NCI-H1105 treated with DMSO at 0.1 percent for 48 hours (cell line): ENCODE measurements at places on chromosomes 2 and 18.

GRCh38 chr2:25324905-25325592 lies 16.7 kb downstream of the DNMT3A start:
- no peak for DNase-seq

DNA sequence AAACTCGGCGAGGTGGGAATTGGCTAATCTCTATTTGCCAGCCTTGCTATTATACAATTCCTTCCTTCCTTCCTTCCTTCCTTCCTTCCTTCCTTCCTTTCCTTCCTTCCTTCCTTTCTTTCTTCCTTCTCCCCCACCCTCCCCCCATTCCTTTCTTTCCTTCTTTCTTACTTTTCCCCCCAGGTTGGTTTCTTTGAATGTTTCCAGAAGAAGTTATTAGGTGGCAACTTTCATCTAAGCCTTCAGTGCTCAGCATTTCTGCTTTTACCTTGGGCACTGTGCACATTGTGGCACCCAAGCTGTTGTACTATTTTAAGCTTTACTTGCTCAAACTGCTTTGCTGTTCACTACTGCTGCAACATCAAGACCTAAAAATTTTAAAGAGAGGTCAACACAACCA lies 17.2 kb upstream of the CSRNP3 start:
- no peak for DNase-seq

DNA sequence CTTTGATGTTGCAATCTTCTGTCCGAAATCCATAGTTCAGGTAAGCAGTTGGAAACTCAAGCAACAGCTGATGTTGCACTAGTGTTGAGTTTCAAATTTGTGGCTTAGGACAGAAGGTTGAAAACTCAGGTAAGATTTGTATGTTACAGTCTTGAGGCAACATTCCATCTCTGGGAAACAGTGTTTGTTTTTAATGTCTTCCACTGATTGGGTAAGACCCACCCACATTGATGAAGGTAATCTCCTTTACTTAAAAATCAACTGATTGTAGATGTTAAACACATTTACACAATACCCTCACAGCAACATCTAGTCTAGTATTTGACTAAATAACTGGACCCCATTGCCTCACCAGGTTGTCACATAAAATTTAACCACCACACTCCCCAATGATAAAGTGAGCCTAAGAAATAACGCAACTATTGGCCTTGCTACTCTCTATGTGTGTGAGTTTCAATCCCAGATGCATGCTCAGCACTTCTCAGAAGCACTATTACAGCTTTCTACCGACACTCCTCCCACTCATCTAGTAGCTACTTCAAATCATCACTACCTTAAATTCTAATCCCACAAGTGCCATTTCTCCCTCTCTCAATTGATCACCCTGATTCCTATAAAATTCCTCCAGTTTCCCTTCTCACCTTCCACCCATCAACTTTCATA lies 164.0 kb downstream of the MBD2 start:
- DNase-seq, result no peak

DNA sequence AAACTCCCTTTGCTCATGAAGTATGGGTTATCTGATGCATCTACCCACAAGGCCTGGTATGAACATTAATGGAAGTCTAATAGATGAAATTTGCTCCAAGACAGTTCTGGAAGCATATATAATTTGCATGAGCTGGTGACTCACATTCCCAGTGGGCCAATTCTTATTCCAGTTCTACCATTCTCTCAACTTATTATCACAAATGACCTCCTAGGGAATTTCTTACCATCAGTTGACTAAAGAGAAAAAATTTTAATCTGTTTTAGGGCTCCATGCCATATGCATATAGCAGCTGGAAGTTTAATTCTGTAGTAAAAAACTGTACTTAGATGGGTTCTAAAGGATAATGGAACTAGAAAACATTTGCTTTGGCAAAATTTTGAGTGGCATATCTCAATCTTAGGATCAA lies 165.2 kb upstream of the COL3A1 start:
- DNase-seq, result no peak

- no peak for DNase-seq
These were observed 12.2 kb upstream of the ORC2 start for GRCh38 chr2:200975672-200976071.

- no peak for DNase-seq
These were observed 58.4 kb upstream of the ACKR3 start for GRCh38 chr2:236511266-236511665.

DNA sequence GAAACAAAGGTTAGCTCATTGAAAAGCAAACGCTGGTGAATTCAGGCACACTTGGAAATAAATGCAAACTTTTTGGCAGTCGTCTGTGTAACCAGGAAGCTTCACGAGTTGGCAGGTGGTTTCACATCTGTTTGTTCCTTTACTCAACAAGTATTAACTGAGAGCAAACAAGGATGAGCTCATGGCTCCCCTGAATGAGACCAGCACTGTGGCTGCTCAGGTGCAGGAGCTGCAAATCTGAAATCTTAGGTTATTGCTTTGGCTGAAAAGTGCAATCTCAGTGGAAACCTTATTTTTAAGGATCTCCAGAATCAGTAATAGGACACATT lies 46.3 kb downstream of the SH3RF3 start:
- DNase-seq, result no peak

GRCh38 chr2:44939106-44940048 lies 2.1 kb upstream of the SIX3 start:
- DNase-seq, result no peak

DNA sequence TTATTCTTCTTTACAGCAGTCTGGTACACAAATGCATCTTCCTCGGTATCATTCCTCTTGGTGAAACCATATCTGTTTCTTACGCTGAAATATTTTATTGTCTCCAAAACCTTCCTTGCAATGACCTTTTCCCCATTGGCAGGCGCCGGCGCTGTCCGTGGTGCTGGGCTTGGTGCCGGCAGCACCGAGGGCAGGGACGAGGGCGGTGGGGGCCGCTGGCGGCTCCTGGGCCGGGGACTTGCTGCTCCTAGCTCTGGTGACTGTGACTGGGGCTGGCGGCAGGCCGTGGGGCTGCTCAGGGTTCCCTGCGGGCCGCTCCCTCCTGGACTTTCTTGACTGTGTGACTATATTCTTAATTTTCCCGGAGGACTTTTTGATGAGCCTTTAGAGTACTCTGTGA lies 72.5 kb downstream of the GPR39 start:
- DNase-seq, result no peak

GRCh38 chr2:193371200-193371599 lies 1176.5 kb upstream of the TMEFF2 start:
- DNase-seq, result no peak

GRCh38 chr2:200109421-200109820 lies 154.0 kb downstream of the MAIP1 start:
- no peak for DNase-seq

- no peak for DNase-seq
These were observed 3.5 kb downstream of the CNDP2 start for GRCh38 chr18:74499633-74500032.

- DNase-seq, result no peak
These were observed 175.3 kb upstream of the EPHA4 start for GRCh38 chr2:221747289-221747972.

DNA sequence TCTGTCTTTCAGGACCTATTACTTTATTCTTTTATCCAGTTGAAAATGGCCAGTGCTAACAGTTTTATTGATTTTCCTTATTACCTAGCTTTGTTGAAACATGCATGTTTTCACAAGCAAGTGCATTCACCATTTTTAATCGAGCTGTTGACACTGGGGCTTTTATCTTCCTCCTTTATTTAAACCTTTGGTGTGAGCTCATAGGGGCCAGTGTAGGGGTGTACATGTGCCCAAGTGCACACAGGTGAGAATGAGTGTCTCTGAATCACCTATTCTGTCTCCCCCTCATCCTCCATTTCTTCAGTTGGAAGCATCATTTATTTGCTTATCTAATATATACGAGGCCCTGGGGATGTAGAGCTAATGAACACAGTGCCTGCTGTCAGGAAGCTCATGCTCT lies 199.1 kb downstream of the PRKCE start:
- no peak for DNase-seq

DNA sequence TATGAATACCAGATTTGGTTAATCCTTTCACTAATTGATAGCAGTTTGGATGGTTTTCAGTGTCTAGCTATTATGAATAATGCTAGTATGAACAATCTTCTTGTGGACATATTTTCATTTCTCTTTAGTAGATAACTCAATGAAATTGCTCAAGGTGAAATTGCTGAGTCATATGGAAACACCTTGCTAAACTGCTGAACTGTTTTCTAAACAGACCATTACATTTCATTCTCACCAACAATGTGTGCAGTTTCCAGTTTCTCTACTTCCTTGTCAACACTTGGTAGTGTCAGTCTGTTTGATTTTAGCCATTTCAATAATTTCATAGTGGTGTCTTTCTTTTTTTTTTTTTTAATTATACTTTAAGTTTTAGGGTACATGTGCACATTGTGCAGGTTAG lies 250.0 kb downstream of the HRH4 start:
- DNase-seq, result no peak
